AML-193 (cell line): ENCODE measurements at places on chromosomes 12 and 14.

GRCh38 chr14:81341370-81341769 is 58.8 kb downstream of the STON2 start:
- DNase-seq, result no peak

- DNase-seq, result no peak
Measured at GRCh38 chr14:72663076-72663487, 230.8 kb downstream of the DPF3 start.

GRCh38 chr12:95593266-95593871 is 42.1 kb upstream of the USP44 start:
- DNase-seq, result no peak

DNA sequence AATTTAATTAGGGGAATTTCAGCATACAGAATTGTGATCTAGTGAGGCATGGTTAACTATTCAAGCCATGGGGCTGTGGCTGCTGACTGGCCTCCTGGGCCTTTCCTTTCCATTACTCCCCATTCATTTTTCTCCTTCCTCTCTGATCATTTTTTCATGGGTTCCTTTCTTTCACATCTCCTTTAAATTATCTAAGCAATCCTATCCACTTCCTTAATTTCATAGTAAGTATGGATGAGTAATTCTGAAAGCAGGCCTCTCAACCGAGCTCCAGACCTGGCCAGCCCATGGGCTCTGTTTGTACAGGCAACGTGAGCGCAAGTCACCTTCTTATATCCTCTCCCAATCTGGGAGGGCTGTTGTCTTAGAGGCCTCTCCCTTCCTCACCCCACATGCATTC is 13.4 kb downstream of the CKAP4 start:
- no peak for DNase-seq

DNA sequence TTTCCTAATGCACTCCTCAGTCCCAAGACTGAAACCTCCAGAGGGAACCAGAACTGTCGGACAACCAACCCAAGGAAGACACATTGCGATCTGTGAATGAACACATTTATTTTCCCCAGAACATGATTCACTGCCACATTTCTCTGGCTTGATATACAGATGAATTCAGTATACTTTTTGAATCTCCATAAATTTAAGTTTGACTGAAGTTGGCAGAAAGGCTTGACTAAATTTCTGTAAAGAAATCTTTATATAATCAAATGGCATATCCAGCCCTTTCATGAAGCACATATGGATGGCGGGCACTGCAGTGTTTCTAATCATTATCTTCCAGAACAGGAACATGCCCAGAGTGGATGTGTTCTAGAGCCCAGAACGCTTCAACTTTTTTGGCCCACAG is 56.7 kb downstream of the DCAF5 start:
- no peak for DNase-seq

DNA sequence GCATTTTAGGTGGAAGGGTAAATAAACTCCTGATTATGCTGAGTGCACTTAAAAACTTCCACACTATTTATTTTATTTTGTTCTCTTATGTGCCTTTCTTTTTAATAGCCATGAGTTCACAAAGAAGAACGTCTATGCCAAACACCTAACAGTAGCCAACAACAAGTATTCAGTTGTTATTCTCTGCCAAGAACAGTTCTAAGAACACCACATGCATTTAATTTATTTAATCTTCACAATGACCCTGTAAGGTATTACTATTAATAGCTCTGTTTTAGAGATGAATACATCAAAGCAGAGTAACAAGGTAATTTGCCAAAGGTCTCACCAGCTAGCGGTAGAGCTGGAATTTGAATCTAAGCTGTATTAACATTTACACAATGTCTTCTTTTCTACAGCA is 240.1 kb downstream of the ALG10B start:
- no peak for DNase-seq

DNA sequence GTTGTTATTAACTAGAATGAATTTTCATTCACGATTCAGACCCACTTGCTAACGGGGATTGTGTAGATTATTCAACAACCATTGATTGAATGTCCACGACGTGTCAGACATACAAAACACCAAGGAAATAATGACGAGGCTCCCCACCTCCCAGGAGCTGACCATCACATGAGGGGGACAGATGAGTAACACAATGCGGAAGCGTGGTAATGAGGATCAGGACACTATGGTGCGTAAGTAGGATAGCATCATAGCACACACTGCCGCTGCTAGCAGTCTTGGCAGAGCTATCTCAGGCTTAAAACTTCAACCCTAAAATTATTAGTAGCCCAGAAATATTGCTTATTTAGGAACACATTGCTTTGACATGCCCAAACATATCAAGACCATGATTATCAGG is 265.8 kb downstream of the EGLN3 start:
- DNase-seq, result no peak

GRCh38 chr12:64147875-64148274 is 74.2 kb downstream of the KICS2 start:
- DNase-seq, result no peak

GRCh38 chr12:80590085-80590484 is 117.3 kb upstream of the MYF6 start:
- DNase-seq, result no peak

GRCh38 chr12:59079002-59079401 is 158.7 kb upstream of the LRIG3 start:
- DNase-seq, result no peak

DNA sequence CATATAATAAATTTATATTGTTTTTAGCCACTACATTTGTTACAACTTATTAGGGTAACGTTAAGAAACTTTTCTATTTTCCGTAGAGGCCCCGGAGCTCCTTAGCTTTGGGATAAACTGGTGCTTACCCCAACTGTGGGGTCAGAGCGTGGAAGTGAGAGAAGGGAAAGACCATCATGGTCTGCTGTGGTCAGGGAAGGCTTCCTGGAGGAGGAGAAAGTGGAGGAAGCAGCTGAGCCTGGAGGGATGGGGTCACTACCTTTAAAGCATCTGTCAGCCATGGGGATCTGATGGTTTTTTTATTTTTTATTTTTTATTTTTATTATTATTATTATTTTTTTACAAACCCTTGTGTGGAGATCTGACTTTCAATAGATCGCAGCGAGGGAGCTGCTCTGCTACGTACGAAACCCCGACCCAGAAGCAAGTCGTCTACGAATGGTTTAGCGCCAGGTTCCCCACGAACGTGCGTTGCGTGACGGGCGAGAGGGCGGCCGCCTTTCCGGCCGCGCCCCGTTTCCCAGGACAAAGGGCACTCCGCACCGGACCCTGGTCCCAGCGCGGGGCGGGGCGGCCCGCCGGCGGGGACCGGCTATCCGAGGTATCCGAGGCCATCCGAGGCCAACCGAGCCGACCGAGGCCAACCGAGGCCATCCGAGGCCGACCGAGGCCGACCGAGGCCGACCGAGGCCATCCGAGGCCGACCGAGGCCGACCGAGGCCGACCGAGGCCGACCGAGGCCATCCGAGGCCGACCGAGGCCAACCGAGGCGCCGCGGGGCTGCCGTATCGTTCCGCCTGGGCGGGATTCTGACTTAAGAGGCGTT is 1101.2 kb upstream of the TMEM132C start:
- no peak for DNase-seq

GRCh38 chr12:57213058-57213715 is 3.4 kb upstream of the NXPH4 start:
- DNase-seq, result peak; percentile 74

DNA sequence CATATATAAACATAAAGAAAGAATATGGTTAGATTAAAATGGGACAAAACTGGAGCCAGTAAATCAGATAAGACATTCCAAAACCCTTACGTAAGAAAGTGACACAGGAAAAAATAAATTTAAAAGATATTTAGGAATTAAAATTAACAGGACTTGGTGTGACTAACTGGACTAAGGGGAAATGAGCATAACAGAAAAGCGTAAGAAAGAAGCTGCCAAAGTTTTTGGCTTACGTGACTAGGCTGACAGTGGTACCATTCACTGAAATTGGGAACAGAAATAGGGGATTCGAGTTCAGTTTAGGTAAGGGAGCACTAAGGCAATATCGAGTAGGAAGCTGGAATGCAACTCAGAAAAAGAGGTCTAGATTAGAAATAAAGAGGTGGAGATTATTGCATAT is 7.8 kb downstream of the CDK17 start:
- DNase-seq, result no peak

DNA sequence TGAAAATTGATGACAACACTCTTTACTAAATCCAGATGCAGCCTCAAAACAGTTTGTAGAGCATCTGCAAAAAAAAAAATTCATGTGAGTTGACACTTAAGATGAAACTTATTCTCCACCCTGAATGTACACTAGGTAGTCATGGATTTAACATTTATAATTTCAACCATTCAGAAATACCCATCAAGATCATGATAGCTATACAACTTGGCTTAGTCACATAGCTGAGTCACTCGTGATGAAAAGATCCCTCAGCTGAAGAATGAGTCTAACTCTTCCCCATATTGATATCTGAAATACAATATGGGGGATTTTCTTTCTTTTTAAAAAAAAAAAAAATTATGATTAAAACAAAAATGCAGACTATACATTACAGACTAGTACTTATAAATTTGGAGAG is 104.8 kb upstream of the PLEKHG7 start:
- DNase-seq, result no peak

- DNase-seq, result no peak
Measured at GRCh38 chr14:68166731-68167382, 347.3 kb downstream of the RAD51B start.

- no peak for DNase-seq
Measured at GRCh38 chr12:69906411-69907216, 81.6 kb downstream of the MYRFL start.

DNA sequence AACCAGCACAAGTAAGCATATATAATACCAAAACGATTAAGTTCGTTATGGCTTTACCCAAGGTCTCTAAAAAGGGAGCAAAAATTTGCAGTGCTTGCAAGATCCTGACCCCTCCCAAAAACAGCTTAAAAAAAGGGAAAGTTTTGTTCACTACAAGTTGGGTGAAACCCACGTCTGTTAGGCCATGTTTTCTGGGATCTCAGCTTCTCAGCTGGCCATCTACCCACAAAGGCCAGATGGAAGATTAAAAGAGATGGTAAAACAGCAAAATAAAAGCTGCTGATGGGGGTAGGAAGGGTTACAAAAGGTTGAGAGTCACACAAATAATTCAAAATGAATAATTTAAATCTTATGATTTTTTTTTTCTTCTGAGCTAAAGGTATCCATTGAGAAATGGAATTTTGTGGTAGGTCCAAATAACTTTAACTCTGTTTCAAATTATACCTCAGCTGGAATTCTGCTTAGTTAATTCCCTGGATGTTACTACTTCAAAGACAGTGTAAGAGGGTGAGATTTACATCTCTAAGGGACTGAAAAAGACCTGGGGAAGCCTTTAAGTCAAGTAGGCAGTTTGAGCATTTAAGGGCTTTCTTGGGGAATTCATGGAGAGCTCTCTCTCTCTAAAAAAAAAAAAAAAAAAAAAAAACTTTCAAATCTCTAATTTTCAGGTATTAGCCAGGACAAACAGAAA is 185.6 kb upstream of the NAV3 start:
- no peak for DNase-seq

DNA sequence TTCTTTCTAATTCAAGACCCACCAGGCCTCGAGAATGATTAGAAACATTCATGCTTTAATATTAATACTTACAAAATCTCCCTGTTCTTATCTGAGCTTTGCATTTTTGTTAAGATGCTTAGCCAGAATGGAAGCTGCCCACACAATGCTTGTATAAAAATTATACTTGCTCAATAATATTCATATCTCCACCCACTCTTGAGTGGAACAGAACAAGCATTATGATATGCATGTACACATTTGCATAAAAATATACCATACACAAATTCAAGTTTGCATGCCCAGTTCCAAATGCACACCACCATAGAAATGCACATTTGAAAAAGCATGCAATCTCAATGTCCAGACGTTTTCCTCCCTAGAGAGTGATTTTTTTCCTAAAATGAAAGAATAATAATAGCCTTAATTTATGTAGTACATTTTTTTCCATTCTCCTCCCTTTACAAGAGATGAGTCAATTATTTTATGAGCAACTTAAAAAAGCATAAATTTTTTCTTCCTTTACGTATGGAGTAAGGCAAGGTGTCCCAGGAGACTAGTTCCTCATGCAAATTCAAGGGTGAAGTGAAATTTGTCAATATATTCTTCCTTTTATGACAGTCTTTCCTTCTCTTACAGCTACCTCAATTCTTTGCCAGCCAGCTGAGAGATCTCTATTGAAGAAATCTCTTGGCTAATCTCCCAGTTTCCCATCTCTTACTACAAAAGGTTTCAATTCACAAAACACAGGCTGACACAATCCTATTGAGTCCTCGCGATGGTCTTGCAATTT is 313.1 kb upstream of the GARIN6 start:
- no peak for DNase-seq

DNA sequence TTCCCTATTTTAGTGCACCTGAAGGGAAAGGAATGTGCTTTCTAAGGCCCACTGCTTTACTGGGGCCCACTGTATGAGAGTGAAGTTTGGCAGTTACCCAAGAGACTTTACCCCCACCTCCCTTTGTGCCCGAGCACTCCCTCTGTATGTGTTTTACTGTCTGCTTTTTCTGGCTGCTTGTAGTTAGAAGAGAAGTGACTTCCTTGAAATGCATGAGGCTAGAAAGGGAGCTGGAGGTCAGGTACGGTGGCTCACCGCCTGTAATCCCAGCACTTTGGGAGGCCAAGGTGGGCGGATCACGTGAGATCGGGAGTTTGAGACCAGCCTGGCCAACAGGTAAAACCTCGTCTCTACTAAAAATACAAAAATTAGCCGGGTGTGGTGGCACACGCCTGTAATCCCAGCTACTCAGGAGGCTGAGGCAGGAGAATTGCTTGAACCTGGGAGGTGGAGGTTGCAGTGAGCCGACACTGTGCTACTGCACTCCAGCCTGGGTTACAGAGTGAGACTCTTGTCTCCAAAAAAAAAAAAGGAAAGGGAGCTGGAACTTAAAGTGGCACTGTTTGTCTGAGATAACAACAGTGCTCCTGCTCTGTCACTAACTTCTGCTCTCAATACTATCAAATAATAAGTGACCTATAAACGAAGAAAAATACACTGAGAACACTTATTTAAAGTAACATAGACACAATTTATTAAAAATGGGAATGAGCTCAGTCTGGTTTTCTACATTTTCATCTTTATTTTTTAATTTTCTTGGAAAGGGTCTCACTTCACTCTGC is 5.8 kb downstream of the TRIP11 start:
- no peak for DNase-seq

GRCh38 chr12:53214687-53215455 is 7.8 kb upstream of the ITGB7 start:
- DNase-seq, result no peak

- no peak for DNase-seq
Measured at GRCh38 chr12:118472940-118473339, 96.6 kb downstream of the SUDS3 start.
